ENCODE measurements at places on chromosomes 2 and 18. TPM values are rescaled to one million over a fixed set of nuclear protein-coding genes. Genes with fewer than 3 reads are reported as not detected.

The POTEC gene
- not detected for total RNA-seq

The CCDC102B gene
- 15.9 TPM for total RNA-seq

DNA sequence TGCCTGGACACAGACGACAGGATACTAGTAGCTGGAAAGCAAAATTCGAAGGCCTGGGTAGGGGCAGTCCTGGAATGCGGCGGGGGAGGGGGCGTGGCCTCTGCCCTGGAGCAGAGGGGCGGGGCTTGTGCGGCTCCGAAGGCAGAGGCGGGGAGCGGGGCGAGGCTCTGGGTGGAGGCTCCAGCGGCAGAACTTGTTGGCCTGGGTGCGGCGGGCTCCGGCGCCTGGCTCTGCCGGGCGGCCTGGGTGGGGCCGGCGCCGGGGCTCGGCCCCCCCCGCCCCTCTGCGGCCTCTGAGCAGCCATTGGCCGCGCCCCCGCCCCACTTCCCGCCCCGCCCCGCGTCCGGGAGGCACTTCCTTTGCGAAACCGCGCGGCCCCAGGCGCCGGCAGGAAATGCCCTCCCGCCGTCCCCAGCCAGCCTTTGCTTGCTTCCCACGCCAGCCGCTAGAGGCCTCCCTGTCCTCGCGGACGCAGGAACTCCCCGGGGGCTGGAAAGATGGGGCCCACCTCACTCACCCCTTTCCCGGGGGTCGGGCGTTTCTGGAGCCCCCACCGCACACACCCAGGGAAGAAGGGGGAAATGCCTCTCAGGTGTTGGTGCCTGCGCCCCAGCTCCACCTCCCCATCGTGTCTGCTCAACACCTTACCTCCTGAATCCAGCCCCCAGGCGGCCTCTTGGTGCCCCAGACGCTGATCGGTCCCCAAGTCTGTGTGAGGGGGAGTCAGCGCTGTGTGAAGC, 6.7 kb downstream of the CTDSP1 start:
- H3K27me3 ChIP-seq = no peaks in the 10 kb centered on the region
- DNase-seq = peak; percentile 97
- peaks cover 31% of the 10 kb centered on the region for H3K4me1 ChIP-seq
- H3K36me3 ChIP-seq = peaks cover 31% of the 10 kb centered on the region

The L3MBTL4 gene
- total RNA-seq = 37.1 TPM

DNA sequence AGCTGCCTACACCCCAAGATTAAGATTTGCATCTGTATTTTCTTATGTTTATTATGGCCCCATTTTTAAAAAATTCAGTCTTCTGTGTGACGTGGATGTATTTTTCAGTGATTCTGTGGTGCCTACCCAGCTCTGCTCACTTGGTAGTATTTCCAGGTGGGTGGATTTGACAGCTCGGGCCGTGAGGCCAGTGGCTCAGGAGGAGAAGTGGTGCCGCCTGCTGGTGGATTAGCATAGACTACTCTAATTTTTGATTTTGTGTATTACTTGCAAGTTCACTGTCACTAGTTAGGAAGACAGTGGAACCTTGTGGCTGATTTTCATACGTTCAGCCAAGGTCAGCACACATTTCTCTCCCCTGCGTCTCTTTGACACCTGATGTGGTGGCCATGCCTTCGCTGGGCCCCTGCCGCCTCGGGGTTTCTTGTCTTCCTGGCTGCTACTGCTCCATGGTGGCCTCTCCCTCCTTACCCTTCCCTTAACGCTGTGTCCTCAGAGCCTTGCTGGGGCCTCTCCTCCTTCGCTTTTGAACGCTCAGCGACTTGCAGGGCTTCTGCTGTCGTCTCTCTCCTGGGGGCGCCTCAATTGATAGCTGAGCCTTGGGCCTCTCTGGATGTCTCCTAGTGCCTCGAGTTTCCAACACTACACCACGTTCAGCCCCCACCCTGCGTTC, 89.4 kb downstream of the DGKD start:
- DNase-seq = peak; percentile 88
- H3K27me3 ChIP-seq = no peaks in the 10 kb centered on the region
- H3K36me3 ChIP-seq = peaks cover 21% of the 10 kb centered on the region
- H3K4me1 ChIP-seq = no peaks in the 10 kb centered on the region

- no peak overlapping the region for H3K4me3 ChIP-seq
- no peaks in the 10 kb centered on the region for H3K4me1 ChIP-seq
- no peaks in the 10 kb centered on the region for H3K27me3 ChIP-seq
- no peaks in the 10 kb centered on the region for H3K36me3 ChIP-seq
- no peak for DNase-seq
- no peak overlapping the region for H3K27ac ChIP-seq
Observed at GRCh38 chr2:120769076-120769786, 33.6 kb downstream of the GLI2 start.

DNA sequence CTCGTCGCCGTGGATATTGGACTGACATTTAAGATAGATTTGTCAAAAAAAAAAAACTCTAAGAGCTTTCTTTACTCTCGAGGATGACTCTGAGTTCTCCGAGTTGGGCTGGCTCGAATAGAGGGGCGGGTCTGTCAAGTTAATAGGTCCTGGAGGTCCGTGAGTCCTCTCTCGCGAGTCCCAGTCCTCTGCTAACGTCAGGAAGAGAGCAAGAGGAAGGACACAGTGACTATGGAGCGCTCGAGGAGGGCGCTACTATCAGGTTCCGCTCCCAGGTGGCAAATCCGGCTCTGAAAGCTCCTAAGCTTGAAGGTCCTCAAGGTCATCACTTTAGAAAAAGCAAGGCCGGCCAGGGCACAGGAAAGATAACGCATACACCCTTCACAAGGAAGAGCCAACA, 404 bp upstream of the AKAIN1 start:
- H3K4me3 ChIP-seq = no peak overlapping the region
- no peaks in the 10 kb centered on the region for H3K4me1 ChIP-seq
- DNase-seq = no peak
- H3K36me3 ChIP-seq = no peaks in the 10 kb centered on the region
- no peak overlapping the region for H3K27ac ChIP-seq

DNA sequence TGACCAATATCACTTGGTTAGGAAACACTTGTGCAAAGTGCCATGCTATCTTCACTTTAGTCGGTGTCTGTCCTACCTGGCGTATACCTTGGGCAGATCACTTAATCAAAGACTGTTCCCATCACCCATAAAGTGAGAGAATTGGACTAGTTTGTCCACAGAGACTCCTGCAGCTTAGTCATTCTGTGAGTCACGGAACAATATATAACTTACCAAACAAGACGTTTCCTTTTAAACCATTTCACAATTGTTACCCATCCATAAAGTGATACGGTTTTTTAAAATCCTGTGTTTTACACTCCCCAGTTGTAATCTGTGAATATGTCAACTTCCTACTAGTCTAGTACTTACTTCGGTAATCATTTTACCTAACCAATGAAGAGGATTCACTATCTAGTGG, 499.3 kb upstream of the SMIM21 start:
- no peak overlapping the region for H3K4me3 ChIP-seq
- no peaks in the 10 kb centered on the region for H3K27me3 ChIP-seq
- DNase-seq = no peak
- no peaks in the 10 kb centered on the region for H3K36me3 ChIP-seq

- no peak overlapping the region for H3K27ac ChIP-seq
- H3K4me3 ChIP-seq = no peak overlapping the region
- H3K4me1 ChIP-seq = no peaks in the 10 kb centered on the region
Observed at GRCh38 chr2:152297715-152298114, 37.3 kb upstream of the FMNL2 start.

The LYPD1 gene
- total RNA-seq = 0.93 TPM

The CDH20 gene
- total RNA-seq = 0.89 TPM

DNA sequence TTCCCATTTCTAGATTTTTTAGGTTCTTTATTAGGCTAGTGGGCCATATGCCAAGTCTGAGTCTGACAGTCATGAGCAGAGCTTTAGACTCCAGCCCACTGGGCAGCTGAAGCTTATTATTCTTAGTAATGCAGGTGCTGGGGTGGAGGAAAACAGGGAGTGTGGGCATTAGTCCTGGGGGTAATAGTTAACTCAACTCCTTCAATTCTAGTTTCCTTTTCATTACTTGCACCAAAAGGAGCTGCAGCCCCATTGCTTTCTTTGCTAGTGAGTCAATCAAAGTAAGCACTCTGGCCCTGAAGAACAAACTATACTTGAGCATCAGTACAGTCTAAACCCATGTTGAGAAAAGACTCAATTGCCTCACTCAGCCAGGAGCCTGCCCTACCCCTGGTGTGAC, 35.5 kb downstream of the ICOS start:
- no peaks in the 10 kb centered on the region for H3K4me1 ChIP-seq
- no peaks in the 10 kb centered on the region for H3K27me3 ChIP-seq
- no peak overlapping the region for H3K27ac ChIP-seq
- no peak overlapping the region for H3K4me3 ChIP-seq

GRCh38 chr18:63342206-63342605, 22.6 kb upstream of the BCL2 start:
- no peaks in the 10 kb centered on the region for H3K4me1 ChIP-seq
- peak; percentile 18 for DNase-seq
- H3K27me3 ChIP-seq = no peaks in the 10 kb centered on the region
- H3K27ac ChIP-seq = no peak overlapping the region
- H3K36me3 ChIP-seq = peaks cover 7% of the 10 kb centered on the region
- H3K4me3 ChIP-seq = no peak overlapping the region

DNA sequence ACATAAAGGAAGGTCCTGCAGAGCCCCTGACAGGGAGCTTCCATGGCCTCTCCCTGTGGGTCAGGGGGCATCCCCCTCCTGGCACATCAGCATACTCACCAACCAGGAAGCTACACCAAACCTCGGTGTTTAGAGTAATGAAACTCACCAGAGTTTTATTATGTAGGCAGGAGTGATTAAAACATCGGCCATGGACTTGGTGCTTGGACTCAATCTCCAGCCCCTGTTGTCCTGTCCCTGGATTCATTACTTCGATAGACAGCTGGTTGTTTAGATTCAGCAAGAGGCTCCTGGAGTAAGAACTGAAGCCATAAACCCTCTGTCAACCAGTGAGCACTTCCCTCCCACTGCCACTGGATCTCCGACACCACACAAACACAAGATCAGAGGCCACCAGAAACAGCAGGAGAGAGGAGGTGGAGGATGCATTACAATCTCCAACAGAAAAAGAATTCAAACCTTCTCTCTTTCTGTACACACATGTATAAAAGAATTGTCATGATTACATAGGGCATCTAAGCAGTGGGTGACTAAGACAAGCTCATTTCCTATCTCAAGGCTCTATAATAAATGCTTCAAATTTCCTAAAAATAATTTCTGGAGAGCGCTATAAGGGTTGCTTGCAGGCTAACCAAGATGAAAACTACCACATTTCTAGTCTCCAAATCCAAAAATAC, 27.2 kb downstream of the TBC1D8 start:
- no peak for DNase-seq
- no peaks in the 10 kb centered on the region for H3K27me3 ChIP-seq
- peaks cover 62% of the 10 kb centered on the region for H3K4me1 ChIP-seq
- no peak overlapping the region for H3K4me3 ChIP-seq
- peak overlapping the region; percentile 67 for H3K27ac ChIP-seq

The INO80C gene
- total RNA-seq = 5.1 TPM
